Right forelimb (tissue), 1 donor: ENCODE measurements at places on chromosomes 5 and 9.

- DNase-seq: no peak
Observed at GRCh38 chr9:37259951-37260350, 139.6 kb downstream of the ZCCHC7 start.

- no peak for DNase-seq
Observed at GRCh38 chr9:135609366-135609955, 29.9 kb downstream of the GLT6D1 start.

DNA sequence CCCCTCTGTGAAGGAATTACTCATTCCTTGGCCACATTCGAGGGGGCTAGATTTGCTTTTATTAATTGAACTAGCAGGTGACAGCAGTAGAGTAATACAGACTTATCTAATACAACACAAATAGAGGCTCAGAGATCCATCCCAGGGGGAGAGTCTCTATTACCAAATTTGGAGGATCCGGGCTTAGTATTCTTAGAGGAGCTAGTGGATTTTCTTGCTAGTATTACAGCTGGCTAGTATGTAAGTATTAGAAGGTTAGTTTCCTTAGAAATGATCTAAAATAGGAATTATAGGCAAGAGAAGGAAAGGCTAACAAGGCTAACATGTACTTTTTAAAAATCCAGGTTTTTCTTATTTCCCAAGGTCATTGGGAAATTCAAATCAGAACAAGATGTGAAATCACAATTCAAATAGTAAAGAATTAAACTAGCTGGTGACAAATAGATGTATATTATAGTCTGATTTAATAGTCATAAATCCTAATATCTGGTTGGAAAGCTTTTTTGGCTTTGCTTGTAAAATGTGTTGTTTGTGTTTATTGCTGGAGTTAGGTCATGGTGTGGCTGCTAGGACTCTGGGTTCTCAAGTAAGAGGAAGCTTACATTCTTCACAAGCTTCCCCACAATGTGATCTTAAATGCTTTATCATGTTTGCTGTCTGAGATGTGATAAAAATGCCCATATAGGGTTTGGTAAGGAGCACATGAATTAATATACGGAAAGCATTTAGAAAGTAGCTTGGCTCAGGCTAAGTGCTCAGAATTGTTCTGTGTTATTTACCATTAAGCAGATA lies 160.4 kb upstream of the MPDZ start:
- no peak for DNase-seq

DNA sequence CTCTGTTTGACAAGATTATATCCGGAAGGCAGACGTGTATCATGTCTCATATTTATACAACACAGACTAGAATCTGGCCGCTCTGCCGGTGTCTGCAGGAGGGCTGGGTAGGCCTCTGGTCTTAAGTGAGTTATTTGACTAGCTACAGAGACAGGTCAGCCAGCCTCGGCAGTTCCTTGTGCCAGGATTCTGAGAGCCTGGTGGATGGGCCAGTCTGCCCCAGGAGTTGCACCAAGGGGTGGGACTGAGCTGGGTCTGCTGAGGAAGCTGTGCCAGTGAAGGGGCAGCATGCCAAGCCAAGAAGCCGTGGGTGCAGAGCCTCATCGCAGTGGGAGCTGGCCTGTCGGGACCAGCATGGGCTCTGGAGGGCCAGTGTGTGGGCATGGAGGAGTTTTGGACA lies 7.1 kb downstream of the SNX18 start:
- no peak for DNase-seq

GRCh38 chr9:120845255-120845654 lies 2.5 kb upstream of the PSMD5 start:
- no peak for DNase-seq

GRCh38 chr9:86676396-86676795 lies 270.9 kb downstream of the GAS1 start:
- no peak for DNase-seq

DNA sequence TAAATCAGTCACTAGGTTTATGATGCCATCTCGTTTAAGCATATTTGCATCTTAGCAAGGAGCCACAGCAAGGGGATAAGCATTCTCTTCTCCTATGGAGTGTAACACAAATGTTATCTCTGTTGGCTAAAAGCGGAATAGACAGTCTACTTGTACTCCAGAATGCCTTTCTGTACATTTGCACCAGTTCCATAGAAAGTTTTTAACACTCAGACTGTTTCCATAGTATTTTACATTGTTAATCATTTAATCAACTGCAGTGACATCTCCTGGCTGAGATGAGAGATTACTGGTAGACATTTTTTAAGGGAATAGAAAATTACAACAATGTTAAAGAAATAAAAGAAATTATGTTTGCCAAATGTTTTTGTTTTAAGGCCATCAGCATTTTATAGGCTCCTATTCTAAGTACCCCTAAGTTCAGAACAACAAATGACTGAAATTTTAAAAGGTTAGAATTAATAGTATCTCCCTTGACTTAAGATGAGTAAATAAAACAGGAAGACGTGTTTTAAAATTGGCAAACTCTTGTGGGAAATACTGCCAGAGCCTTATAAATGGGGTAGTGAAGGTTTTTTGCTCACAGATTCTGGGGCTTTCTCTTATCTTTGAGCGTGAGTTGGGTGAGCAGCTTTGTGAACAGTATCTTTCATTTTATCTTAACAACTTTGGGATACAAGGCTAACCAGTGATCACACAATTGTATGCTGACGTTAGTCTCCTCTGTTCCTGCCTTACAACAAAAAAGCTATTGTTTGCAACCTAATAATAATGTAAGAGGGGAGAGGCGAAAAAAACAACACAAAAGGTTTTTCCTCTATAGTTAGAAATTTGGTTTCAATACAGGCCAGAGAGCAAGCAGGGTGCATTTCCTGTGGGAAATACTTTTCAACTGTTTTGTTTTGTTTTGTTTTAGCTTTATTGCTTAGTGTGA lies 294.3 kb downstream of the FBXL7 start:
- no peak for DNase-seq

- DNase-seq: no peak
Observed at GRCh38 chr5:158897444-158898160, 202.1 kb downstream of the EBF1 start.

- no peak for DNase-seq
Observed at GRCh38 chr5:38697013-38697412, 140.6 kb upstream of the LIFR start.

- DNase-seq: no peak
Observed at GRCh38 chr5:145245354-145245753, 589.8 kb downstream of the PRELID2 start.

GRCh38 chr9:33464045-33464636 lies 9.6 kb downstream of the NOL6 start:
- no peak for DNase-seq

DNA sequence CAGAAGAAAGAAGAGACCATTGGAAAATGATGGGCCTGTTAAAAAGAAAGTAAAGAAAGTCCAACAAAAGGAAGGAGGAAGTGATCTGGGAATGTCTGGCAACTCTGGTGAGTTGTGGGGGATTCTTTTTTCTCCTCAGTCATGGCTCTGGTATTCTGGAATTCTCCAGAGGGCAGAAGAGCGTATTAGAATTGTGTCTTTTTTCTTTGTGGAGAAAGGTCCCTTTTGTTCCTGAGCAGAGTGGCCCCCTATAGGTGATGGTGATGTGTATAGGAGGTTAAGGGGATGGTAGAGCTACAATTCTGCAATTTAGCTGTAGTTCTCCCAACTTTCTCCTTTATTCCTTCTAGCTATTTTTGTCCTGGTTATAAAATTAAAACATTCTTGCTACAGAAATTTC lies 1.6 kb upstream of the DHFR start:
- DNase-seq: no peak

DNA sequence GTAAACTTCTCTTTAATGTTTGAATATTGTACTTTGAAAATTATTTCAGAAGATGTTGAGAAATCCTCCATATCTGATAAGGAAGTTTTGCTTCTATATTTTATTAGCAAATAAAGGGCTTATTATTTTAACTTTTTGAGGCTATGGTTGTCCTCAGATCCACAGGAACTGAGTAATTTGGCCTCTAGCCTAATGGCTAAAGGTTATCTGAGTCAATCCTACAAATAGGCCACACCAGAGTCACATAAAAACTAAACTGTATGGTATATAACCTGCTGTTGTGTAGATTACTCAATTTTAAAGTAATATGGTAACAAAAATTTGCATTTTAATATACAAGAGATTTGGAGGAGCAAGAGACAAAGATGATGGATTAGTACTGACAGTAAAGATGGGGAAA lies 549.2 kb upstream of the GRAMD2B start:
- DNase-seq: no peak

GRCh38 chr9:82410306-82410705 lies 421.7 kb downstream of the SPATA31D1 start:
- DNase-seq: no peak

DNA sequence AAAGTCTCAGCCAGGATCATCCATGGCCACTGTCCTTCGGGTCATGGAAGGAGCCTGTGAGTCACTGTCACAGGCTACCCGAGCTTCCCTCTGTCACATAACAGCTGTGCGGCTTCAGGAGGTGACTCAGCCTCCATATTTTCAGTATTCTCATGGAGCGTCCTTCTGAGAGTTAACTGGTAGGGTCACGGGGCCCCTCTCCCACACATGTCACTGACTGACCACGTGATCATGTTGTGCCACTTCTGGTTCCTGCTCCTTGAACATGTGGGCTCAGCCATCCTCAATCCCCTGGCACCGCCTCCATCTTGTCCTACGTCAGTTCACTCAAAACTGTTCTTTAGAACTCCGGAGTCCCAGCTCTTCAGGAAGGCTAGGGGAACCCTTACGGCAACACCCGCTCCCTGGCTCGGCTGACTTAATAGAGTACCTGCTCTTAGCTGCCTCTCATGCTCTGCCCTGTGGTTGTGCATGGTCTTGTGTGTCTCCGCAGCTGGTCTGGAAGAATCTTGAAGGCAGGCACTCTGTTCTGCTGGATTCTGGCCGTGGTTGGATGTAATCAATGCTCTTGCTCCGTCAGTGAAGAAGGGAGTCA lies 182.8 kb downstream of the ICE1 start:
- no peak for DNase-seq

- no peak for DNase-seq
Observed at GRCh38 chr5:124460642-124461041, 285.8 kb downstream of the ZNF608 start.

DNA sequence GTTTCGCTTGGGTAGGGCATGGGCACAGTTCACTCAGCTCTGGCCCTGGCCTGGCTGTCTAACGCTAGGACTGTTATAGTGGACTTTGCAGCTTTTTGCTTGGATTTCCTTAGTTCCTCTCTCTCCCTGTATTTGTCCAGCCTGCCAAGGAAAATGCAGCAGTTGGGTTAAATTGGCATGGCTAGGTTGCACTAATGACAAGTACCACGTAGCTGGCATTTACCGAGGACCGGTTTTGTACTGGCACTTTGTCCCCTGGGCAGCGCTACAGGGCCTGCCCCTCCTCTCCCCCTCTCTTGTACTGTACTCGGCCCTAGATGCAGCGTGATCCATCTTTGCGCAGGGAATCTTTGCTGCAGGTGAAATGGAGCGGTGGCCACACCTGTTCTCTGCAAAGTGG lies 2.4 kb downstream of the WDR5 start:
- no peak for DNase-seq

GRCh38 chr9:70883963-70884793 lies 237.2 kb downstream of the TRPM3 start:
- DNase-seq: no peak

DNA sequence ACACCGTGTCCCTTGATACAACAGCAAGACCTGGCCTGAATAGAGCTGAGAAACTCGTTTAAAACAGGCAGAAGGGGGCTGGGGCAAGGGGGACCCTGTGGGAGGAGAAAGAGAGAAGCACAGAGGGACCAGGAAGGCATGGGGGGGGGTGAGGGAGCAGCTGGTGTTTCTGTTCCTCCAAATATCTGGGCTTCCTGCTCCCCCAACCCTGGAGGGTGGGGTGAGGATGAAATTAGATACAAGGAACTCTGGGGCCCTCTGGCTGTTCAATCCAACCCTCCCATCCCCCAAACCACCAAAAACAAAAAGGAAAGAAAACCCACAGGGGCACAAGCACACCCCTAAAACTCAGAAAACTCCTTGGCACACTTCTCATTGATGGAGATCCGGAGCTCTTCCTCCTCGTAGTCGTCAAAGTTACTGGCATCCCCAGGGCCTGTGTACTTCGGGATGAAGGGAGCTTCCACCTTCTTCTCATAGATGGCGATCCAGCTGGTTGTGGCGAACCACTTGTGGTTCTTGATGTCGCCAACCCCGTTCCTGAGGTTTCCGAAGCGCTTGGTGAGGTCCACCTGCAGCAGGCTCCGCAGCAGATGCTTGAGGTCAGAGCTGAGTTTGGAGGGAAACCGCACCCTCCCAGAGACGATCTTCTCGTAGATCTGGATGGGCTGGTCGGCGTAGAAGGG lies 1.1 kb downstream of the PRKACG start:
- DNase-seq: no peak

DNA sequence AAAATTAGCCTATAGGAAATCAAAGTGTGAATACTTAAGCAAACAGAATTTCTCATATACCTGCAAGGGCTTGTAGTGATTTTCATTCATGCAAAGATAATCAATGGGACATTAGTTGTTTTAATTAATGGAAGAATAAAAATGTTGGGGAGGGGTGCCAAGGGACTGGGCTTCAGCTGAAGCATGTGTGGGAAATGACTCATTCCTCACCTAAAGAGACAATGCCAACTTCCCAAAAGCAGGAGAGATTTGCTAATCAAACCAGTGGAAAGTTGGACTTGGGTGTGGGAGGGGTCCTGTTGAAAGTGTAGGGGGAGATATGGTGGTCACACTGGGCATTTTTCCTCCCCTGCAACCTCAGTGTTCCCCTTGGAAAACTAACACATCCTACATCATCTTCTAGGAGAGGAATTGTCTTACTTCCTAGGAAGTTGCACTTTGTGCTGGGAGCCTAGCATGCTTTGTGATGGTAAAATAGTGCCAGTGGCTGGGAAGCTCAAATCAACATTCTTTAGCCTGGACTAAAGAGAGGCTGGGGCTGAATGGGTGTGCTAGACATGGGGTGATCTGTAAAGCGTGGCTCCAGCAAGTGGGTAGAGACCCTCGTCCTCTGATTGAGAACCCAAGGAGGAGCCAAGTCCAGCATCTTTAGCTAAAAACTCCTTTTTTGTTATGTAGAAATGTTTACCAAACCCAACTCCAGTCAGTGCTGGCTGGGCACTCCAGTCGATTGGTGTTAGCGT lies 6.4 kb upstream of the LHX2 start:
- DNase-seq: no peak

GRCh38 chr5:147360816-147361215 lies 126.0 kb downstream of the STK32A start:
- DNase-seq: no peak

DNA sequence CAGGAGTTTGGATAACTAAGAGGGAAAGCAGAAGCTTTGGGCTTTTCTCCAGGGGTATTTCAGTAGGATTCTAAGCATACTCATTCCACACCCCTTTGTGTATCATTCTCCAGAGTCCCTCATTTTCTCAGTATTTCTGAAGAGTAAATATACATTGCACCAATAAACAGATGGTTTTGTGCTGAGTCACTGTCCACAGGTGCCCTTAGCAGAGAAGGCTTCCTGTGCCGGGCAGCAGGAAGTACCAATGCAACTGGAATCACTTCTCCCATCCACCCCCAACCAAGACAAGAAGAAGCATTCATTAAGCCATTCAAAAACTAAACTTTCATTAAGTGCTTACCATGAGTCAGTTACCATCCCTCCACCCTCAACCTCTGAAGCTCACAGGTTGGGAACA lies 3.6 kb upstream of the CCNJL start:
- no peak for DNase-seq
